ENCODE measurements at places on chromosomes 11 and 22.

- no peak for DNase-seq
These were observed 287.0 kb downstream of the DYNC2H1 start for GRCh38 chr11:103396237-103396636.

GRCh38 chr11:11807811-11808782, 33.7 kb upstream of the USP47 start:
- DNase-seq: no peak

DNA sequence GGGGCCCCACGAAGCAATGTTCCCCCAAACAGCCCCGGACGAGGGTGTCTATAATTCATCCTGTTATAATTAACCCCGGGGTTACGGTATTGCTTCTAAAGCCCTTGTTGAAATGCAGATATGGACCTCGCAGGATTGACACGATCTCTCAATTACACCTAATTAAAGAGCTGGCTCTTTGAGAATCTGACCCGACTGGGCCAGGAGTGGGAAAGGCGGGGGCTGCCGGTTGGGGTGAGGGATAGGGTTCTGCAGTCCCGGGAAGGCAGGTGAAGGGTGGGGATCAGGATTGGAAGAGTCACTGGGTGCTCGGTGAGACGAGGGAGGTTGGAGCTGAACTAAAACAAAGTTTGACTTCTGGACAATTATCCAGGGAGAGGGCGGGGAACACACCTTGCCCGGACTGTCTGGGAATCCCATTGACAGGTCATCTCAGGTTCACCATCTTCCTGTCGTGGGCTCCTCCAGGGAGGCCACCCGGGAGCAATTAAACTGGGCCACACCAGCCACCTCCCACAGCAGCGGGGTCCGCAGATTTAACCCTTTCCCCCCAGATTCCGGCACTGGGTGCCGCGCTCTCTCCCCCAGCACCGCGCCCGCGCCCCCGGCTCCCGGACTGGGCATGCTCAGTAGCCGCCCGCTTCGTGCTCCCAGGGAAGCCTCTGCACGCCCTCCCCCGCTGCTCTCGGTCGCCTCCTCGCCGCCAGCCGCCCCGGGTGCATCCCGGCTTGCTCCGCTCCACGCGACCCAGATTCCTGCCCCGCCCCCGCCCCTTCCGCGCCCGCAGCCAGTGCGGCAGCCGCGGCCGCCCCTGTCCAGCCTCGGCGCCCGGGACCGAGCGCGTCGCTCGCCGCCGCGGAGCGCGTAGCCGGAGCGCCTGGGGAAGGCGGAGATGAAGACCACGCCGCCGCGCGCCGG, at the start of gene ELMOD1:
Gene ELMOD1, plus strand, starts transcription at position 688 of the 918 bp plus-strand sequence. CDS start 27,043 bp downstream, outside the sequence.
- DNase-seq: peak; percentile 34

DNA sequence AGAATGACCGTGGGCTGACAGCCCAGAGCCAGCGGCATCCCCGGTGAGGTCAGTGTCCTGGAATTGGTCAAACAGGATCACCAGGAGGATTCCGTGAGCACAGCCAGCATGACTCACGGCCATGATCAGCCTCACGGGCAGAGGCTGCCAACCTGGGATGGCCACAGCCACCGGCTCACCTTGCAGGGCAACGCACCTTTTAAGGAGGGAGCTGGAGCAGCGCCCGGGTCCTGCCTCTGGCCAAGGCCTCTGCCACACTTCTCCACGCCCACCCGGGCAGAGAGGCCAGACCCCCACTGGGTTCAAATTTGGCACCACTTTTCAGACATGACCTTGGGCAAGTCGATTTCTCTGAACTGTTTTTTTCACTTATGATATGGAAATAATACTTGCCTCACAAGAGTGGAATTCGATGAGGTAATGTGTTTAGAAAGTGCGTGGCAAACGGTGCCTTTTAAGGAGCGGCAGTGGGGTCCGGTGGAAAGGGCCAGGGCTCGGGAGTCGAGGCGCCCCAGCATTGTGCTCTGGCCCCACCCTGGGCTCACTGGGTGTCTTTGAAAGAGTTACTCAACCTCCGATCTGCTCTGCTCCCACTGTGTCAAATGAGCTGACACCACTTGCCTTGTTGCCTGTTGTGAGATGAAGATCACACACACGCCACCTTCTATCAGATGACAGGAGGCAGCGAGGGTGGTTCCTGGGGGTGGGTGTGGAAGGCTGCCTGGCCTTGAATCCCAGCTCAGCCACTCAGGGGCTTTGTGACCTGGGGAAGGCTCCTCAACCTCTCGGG, 16.0 kb downstream of the TXN2 start:
- no peak for DNase-seq

DNA sequence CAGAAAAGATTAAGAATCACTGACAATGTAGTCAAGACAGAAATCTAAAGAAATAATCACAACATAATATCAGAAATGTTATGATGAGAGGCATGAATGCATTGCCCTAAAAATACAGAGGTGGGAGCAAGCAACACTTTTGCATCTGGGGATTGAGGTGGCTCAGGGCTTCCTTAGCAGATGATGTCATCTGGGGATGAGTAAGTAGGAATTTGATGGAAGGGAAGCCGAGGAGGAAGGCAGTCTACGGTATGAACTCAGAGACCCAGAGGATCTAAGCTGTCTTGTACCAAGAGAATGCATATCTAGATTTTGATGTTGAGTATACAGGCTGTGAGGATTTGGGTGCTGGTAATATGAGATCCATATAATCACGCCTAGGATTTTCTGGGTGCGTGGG, 193.0 kb upstream of the SNX19 start:
- no peak for DNase-seq

- DNase-seq: peak; percentile 50
These were observed 6.0 kb downstream of the KCNK7 start for GRCh38 chr11:65589444-65590239.

DNA sequence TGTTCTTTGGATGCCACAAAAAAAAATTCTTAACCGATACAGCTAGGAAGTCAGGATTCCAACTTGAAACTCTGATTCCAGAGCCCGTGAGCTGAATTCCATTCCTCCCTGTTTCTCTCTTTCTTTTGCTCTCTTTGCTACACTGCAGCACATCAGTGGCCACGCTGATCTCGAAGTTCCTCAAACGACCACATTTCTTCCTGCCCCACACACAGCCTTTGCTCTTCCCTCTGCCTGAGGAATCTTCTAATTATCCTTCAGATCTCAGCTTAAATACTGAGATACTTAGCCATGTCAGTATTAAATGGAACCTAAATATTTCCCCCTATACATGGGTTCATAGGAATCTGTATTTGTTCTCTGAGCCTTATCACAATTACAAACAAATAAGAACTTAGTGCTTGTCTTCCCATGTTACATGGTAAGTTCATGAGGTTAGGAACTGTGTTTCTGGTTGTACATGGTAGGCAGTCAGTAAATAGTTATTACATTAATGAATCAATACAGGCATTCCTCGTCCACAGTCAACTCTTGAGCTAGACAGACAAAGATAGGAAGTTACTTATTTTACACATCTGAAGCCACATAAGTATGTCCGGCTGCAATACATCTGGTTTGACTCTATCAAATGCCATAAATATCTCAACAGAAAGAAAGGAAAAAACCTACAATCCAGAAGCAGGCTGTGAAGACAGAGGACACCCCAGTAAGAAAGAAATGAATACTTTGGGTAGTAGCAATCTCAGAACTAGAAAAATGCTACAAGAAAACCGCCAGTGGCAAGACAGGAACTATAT, 86.6 kb downstream of the MAML2 start:
- DNase-seq: no peak

GRCh38 chr22:47129902-47130635, 367.6 kb downstream of the TBC1D22A start:
- DNase-seq: no peak

DNA sequence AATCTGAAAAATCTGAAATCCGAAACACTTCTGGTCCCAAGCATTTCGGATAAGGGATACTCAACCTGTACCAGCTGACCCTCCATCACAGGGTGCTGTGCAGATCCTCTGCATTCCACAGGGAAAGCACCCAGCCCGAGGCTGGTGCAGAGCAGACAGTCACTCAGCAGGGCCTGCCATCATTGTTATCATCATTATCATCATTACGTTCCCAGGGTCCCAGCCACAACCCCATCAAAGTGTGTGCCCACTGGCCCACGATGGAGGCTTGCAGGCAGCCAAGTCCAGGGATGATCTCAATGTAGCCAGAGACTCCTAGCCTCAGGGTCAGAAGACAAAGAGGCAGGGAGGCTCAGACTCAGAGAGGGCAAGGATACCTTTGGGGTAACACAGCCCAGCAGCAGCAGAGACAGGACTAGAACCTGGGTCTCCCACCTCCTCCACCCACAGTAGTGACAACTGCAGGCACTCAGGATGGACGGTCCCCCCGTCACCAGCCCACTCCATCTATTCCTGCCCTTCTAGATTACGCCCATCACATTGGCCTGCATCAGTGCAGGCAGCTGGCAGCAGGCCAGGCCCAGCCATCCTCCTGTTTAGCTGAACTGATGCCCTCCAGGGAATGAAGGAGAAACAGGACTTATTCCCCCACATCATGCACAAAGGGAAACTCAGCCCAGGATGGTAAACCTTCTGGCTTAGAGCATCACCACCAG, 10.3 kb downstream of the GAL3ST1 start:
- no peak for DNase-seq

DNA sequence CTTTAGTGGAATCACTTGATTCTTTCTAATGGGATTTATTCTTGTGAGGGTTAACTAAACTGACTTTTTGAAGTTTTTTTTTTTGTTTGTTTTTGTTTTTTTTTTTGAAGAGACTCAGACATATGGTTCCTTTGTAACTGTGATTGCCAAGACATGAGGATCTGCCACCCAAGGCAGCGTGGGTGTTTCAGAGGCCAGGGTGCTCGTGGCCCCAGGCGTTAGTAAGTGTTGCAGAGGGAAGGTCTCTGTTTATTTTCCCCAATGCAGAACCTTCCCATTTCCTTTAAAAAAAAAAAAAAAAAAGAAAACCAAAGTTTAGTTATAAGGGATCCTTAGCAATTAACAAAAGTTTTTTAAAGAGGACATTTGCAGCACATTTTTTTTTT, 94.8 kb downstream of the CTTN start:
- DNase-seq: no peak

DNA sequence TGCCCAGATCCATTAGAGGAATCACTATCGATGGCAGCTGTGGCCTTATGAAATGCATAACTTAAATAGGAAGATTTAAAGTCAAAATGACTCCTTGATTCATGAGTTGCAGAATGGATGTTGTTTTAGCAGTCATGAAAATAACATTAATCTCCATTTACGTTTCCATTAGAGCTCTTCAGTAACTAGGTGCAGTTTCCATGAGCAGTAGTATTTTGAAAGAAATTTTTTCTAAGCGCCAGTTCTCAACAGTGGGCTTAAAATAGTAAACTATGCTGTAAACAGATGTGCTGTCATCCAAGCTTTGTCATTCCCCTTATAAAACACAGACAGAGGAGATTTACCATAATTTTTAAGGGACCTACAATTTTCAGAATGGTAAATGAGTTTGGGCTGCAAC, 1414.1 kb downstream of the LRRC4C start:
- DNase-seq: no peak

- no peak for DNase-seq
These were observed 112.0 kb downstream of the SGSM3 start for GRCh38 chr22:40482391-40482790.

- DNase-seq: no peak
These were observed 308.3 kb downstream of the RAB38 start for GRCh38 chr11:87866951-87867350.

- DNase-seq: no peak
These were observed 76.8 kb upstream of the VPREB1 start for GRCh38 chr22:22167791-22168189.

GRCh38 chr11:17845431-17845881, 110.9 kb downstream of the KCNC1 start:
- no peak for DNase-seq

- DNase-seq: no peak
These were observed 12.5 kb downstream of the FEZ1 start for GRCh38 chr11:125483592-125483991.

GRCh38 chr11:70948855-70949531, 303.4 kb downstream of the SHANK2 start:
- no peak for DNase-seq

DNA sequence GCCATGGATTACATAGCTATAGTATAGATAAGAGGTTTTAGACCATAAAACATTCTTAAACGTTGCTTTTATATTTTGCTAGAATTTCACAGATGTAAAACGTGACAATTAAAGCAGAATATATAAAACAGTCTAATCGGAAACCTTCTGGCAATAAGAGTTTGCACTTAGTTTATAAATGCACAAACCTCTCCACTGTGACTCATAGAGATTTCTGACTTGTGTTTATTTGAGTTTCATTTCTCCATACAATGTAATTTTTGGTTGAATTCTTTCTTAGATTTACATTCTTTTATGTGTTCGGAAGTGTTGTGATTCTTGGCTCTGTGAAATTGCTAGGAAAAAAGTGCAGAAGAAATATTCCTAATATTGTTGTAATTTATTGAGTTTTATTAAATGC, 288.7 kb upstream of the CTSC start:
- DNase-seq: no peak

GRCh38 chr11:30705913-30706675, 119.9 kb upstream of the MPPED2 start:
- DNase-seq: no peak

- no peak for DNase-seq
These were observed 30.9 kb downstream of the C11orf91 start for GRCh38 chr11:33669598-33670249.

DNA sequence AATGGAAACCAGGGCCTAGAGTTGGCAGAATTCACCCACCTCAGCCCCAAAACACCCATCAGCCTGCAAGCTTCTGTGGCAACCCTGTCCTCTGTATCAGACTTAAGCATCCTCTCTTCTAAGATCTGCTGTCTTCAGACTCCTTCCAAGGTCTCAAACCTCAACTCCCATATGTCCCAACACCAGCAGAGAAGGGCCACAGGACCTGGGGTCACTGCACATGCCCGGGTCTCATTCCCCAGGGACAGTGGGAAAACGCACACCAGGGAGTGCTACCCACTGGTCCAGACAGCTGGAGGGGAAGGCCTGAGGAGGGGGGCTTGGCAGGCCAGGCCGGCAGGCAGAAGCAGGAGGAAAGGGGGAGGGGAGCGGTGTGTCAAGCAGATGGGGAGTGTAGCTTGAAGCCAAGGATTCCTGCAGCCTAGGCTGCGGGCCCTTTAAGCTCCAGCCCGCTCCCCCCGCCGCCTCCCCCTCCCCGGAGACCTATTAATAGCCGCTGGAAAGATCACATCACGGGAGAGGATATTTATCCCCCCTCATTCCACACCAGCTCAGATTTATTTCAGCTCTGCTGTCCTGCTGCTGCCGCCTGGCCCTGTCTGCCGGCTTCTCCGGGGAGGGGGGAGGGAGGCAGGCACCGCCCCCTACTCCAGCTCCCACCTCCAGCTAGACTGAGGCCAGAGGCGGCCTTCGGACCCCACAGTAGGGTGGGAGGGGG, 16.7 kb downstream of the BCL9L start:
- no peak for DNase-seq

- no peak for DNase-seq
These were observed 2.1 kb downstream of the IL17RA start for GRCh38 chr22:17086788-17087497.

GRCh38 chr11:116376547-116376946, 396.2 kb downstream of the BUD13 start:
- DNase-seq: no peak

DNA sequence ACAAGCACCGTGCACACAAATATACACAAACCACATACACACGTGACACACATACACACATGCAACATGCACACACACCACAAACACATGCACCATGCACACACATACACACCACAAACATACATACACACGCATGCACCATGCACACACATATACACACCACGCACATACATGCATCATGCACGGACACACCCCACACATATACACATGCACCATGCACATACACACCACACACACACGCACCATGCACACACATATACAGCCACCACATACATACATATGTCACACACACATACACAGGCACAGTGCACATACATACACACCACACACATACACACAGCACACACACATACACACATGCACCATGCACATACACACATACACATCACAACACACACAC, 12.7 kb upstream of the B4GALNT4 start:
- DNase-seq: no peak

Data from CD4-positive, alpha-beta T cell treated with Interleukin-10 for 1 hour (primary cell).